Astrocyte (in vitro differentiated cells and primary cell): ENCODE measurements at places on chromosomes 16 and 17. TPM values are rescaled to one million over a fixed set of nuclear protein-coding genes. Genes with fewer than 3 reads are reported as not detected.

The CNGB1 gene
- not detected in 2 replicates for total RNA-seq

The PPM1E gene
- 0.67 and 0.79 TPM in 2 replicates for total RNA-seq

GRCh38 chr17:77602062-77602746, 356.3 kb upstream of the TNRC6C start:
- DNase-seq: peak; percentile 53

DNA sequence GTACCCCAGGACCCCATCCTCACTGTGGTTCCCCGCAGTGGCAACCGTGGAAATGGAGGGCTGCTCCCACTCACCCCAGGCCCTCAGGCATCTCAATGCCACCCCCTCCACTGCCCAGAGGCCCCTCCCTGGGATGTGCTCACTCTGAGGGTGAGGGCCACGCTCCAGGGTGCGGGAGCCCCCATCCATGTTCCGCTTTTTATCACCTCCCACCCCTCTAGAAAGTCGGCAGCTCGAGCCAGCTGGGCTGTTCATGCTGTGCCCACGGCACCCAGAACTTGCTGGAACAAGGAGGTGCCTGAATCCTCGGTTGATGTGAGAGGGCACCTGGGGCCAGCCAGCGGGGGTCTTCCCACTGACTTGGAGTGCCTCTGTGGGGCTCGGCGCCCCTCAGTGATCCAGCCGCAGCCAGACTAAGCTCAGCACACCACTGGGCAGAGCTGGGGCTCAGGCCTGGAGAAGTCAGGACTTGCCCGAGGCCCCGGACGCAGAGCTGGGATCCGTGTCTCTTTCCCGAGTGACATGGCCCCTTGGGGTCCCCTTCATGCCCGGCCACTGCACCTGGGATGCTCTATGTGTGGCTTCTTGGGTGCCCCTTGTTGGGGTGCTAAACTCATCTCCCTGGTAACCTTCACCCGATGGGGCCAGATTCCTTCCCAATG, 143.1 kb upstream of the GSE1 start:
- DNase-seq: no peak

DNA sequence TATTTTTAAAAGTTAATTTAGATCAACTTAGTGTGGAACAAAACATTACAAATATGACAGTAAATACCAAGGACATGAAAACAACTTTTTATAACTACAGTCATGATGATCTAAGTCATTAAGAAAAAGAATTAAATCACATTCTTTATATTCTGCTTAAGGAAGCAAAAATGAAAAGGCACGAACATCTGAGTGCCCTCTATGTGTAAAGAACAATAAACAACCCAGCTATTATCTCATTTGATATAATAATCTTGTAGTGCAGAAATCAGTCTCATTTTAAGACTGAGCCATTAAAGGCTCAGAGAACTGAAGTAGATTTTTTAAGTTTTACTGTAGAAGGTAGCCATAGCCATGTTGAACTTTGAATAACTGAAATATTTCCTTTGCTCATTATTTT, 13.4 kb downstream of the MYO1D start:
- no peak for DNase-seq
